ENCODE measurements at places on chromosomes 1 and 21. TPM values are rescaled to one million over a fixed set of nuclear protein-coding genes. Genes with fewer than 3 reads are reported as not detected.

GRCh38 chr1:218669431-218669830, 324.3 kb downstream of the TGFB2 start:
- no peak for DNase-seq

DNA sequence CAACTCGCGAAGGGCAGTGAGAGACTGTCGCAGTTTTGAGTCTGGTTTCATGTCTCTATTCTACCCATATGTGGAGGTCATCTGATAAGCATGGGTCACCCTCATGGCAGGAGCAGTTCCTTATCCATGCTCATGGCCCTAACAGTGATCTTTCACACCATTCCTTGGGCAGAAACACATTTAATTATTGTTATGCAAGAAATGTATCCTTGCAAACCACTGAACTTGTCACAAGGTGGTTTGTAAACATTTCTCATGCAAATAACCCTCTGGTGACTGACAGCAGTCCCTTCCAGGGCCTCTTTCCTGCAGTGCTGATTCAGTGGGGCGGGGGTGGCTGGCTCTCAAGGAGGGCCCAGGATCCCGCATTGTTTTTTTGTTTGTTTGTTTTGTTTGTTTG, 421.4 kb upstream of the RUNX1 start:
- DNase-seq: no peak

- no peak for DNase-seq
Observed at GRCh38 chr1:10694274-10694632, 102.2 kb downstream of the CASZ1 start.

DNA sequence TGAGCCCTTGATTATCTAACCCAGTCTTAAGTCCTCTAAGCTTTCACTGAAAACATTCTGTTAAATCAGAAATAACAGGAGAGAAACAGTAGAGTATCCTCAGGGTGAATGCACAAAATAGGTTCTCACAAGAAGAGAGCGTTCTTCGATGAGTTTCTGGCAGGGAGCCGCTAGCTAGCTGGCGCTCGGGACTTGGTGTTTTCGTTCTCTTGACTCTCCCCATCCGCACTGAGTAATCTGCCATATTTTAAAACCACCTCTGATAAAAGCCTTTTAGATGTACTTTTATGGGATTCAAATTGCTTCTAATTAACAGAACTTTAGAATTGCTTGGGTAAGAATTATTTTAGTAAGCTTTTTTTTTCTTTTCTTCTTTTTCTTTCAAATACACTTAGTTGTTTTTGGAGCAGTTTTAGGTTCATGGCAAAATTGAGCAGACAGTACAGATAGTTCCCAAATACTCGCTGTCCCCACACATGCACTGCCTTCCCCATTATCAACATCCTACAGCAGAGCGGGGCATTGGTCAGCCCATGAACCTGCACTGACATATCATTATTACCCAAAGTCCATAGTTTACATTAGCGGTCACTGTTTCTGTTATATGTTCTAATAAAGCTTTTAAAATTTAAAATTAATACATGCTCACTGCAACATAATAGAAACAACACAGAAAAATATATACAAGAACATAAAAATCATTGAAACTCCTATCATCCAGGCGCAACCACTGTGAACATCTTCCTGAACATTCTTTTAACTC, 35.4 kb downstream of the PRDM2 start:
- no peak for DNase-seq

GRCh38 chr1:80731241-80731894, 1069.4 kb upstream of the ADGRL2 start:
- no peak for DNase-seq

The TBX15 gene
- total RNA-seq: 0.98 TPM

DNA sequence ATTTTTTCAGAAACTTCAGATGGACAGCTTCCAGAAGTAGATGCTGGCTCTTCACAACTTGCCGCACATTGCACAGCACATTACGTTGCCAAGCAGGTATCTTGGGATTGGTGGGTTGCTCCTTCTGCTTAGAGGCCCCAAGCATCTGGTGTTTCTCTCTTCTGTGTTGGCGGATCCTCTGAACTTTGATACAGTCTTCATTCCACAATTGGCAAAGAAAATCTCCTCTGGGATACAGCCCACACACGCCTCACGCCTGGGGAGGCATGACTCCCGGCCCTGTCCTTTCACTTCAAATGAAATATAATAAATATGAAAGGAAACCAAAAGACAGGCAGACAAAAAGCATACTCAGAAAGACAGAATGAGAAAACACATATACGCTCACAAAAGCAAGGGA, 72.3 kb upstream of the PPP2R5A start:
- DNase-seq: no peak

DNA sequence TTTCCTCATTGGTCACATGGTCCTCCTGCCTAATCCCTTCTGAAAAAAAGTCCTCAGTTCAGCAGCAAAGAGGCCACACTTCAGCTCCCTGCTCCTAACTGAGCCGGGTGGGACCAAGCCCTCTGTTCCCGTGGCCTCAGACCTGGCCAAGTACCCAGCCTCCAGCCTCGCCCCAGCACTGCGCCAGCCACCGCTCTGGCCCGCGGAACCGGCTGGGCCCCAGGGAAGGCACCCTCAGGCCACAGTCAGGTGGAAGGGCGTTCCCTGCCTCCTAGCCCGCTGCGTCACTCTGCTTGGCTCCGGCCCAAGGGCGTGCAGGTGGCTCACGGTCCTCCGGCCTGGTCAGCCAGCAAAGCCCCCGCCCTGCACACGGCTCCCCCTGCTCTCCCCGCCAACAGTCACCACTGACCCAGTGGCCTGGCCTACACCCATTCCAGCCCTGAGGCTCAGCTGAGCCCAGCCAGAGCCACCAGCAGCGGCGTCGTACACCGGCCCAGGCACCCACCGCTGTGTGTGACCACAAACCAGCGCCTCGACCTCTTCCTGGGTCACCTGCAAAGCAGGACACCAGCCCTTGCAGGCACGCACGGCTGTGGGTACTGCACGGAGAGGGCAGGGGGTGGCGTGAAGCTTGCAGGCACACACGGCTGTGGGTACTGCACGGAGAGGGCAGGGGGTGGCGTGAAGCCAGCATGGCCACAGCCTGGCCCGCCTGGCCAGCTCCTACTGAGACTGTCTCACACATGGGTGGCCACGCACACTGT, 19.4 kb downstream of the NADK start:
- DNase-seq: peak; percentile 95

- no peak for DNase-seq
Observed at GRCh38 chr1:226723657-226724532, 15.2 kb downstream of the ITPKB start.

DNA sequence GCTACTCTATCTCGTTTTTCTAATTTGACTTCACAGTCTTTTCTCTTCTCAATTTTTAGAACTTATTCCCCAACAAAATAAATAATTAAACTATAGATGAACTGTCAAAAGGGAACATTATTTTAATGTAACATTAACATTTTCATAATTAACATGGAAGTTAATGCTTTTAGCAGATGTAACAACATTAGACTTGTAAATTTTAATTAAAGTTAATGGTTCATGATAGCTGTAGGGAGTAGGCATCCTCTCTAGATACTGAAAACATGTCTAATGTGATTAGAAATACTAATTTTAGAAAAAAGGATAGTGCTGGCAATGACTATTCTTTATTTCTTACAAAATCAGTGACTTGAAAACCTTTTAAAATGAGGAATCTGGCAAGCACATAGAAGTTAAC, 32.1 kb upstream of the NEK7 start:
- DNase-seq: no peak

DNA sequence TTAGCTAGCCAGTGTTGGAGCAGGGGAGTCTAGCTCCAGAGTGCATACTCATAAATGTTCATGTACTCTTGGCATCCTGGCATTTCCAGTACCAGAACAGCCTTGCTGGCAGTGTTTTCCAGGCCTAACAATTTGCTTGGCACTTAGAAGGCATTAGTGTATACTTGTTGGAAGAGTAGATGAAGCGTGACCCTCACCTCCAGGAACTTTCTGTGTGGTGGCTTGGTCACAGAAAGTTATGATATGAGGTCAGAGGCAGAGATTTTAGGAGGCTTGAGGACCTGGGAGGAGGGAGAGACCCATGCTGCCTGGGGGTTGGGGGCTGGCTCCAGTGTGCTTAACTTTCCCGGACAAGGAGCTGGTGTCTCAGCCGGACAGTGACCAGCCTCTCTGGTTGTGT, 52.7 kb upstream of the GCLM start:
- DNase-seq: no peak

The PPIAL4G gene
- not detected for total RNA-seq

GRCh38 chr1:41709331-41709730, 209.4 kb downstream of the HIVEP3 start:
- DNase-seq: no peak

The TUFT1 gene
- total RNA-seq: 16.0 TPM

DNA sequence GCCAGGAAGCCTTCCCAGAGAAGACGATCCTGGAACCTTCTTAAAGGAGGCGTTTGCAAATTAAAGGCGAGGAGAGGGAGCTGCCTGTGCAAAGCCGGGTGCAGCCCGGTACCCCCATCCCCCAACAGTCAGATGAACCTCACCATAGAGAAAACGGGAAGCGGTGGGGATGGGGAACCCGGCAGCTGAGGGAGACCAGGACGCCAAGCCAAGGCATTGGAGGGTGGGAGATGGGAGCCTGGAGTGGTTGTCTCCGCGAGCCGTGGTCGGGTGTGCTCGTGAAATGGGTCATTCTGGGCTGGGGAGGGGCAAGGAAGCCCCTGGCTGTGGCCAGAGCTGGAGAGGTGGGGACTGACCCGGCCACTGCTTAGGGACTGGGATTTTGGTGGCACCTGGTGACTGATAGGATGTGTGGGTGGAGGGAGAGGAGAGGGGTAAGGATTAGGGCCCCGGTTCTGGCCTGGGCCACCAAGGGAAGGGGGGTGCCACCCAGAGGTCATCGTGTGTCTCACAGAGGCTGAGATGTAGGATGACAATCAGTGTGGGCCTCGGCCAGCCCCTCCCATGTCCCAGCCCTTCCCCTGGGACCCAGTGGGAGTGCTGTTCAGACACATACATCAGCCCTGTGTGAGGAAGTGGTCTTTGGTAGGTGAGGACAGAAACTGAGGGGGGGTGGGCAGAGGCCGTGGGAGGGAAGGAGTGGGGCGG, 676 bp upstream of the PADI2 start:
- DNase-seq: no peak

DNA sequence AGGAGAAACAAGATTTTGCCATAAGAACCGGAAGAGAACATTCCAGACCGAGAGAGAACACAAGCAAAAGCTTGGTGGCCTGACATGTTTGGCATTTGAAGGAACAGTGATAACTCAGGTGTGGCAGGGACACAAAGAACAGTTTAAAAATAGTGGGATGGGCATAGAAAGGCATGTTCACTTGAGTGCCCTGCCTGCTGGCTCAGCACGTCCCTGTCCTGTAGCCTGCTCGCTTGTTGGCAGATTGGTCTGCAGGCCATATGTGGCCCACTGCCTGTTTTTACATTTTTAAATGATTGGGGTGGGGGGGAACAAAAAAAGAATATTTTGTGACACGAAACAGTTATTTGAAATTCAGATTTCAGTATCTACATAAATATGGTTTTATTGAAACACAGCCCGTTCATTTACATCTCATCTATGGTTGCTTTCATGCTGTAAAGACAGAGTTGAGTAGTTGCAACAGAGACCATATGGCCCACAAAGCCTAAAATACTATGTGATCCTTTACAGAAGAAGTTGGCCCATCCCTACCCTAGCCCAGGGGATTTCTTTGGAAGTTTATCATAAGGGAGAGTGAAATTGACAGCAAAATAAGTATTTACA, 100.7 kb downstream of the RGL1 start:
- DNase-seq: no peak

GRCh38 chr1:196090226-196090625, 518.0 kb downstream of the KCNT2 start:
- DNase-seq: no peak

DNA sequence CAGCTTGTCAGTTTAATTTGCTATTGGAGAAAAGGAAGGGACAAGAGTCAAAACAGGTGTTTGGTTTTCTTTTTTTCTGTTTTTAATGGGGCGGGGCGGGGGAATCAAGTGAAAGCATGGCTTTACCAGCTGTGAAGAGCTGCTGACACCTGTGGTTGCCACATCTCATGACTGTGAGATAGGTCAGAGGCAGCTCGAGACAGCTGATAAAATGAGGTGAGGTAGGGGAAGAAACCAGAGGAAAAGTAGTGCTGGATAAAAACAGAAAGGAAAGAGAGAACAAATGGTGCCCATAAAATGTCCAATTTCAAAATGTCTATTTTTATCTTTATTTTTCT, 272.3 kb downstream of the NEGR1 start:
- no peak for DNase-seq

The LPAR3 gene
- 18.7 TPM for total RNA-seq

The TMEM51 gene
- 31.4 TPM for total RNA-seq

- DNase-seq: no peak
Observed at GRCh38 chr1:178052650-178053461, 41.0 kb upstream of the RASAL2 start.

The DHDDS gene
- 24.8 TPM for total RNA-seq

DNA sequence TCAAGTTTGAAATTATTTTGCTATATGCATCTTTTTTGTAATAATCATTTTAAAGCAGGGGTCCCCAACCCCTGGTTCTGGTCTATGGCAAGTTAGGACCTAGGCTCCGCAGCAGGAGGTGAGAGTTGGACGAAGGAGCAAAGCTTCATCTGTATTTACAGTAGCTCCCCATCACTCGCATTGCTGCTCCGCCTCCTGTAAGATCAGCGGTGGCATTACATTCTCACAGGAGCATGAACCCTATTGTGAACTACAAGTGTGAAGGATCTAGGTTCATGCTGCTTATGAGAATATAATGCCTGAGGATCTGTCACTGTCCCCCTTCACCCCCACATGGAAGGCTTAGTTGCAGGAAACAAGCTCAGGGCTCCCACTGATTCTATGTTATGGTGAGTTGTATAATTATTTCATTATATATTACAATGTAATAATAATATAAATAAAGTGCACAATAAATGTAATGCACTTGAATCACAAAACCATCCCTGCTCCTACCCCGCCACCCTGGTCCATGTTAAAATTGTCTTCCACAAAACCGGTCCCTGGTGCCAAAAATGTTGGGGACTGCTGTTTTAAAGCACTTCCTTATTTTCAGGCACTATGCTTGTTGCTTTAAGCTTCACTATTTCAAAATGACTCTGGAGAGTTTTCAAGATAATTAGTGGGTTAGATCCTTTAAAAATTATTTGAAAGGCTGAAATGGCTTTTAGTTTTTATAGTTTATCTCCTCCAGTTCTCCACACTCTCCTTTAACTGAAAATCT, 74.8 kb downstream of the PLA2G4A start:
- no peak for DNase-seq

The NBL1 gene
- 148 TPM for total RNA-seq

The SMPDL3B gene
- total RNA-seq: 2.0 TPM

DNA sequence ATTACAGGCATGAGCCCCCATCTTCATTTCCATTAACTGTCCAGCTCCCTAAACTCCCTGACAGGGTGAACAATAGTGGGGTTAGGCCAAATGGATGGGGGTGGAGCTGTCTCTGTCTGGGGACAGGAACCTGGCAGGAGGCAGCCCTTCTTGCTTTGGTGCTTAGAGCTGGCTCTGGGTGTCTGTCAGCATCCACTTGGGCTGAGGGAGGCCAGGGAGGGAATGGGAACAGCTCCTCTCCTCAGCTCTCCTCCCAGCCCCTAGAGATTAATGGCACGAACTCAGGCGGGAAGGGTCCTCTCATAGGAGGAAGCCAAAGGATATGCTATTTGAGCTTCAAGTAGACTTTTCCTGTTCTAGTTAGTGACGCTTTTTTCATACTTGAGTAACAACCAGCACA, 11.1 kb upstream of the ETV3L start:
- no peak for DNase-seq

The F13B gene
- not detected for total RNA-seq
